ENCODE measurements at places on chromosomes 7 and 10.

GRCh38 chr10:48363617-48364355 is 57.3 kb downstream of the MAPK8 start:
- no peak for DNase-seq

DNA sequence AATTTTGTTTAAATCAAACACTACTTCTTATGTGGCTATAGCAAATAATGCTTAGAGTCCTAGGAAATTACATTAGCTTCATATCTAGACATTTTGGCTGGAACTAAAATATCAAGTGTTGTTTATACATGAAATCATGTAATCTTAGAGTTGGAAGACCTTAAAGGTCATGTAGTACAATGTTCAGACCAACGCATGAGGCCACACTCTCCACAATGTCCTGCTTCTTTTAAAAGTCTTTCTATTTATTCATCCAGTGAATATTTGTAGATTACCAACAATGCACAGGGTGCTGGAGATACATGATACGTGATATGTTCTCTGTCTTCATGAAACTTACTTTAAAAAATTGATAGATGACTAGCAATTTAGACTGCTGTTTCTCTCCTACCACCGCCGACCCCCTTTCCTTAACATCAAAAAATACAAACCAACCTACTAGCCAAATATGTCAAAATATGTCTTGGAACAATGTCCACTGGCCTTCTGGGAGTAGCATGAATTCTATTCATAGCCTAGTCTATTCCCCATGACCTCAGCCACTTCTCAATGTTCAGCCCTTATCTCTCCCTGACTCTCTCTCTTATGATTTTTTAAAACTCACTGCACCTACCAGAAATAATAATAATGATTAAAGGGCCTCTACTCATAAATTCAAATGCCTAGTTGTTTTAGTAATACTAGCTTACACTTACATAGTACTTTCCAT is 59.5 kb upstream of the CAV2 start:
- no peak for DNase-seq

DNA sequence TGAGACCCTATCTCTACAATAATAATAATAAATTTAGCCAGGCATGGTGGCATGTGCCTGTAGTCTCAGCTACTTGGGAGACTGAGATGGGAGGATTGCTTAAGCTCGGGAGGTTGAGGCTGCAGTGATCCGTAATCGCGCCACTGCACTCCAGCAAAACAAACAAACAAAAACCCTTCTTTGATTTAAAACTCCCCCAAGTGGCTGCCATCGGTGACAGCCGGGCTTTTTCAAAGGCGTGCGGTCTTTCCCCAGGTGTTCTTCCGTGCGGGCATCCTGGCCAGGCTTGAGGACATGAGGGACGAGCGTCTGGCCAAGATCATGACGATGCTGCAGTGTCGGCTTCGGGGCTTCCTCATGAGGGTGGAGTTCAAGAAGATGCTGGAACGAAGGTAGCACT is 1.9 kb upstream of the MYH16 start:
- no peak for DNase-seq

DNA sequence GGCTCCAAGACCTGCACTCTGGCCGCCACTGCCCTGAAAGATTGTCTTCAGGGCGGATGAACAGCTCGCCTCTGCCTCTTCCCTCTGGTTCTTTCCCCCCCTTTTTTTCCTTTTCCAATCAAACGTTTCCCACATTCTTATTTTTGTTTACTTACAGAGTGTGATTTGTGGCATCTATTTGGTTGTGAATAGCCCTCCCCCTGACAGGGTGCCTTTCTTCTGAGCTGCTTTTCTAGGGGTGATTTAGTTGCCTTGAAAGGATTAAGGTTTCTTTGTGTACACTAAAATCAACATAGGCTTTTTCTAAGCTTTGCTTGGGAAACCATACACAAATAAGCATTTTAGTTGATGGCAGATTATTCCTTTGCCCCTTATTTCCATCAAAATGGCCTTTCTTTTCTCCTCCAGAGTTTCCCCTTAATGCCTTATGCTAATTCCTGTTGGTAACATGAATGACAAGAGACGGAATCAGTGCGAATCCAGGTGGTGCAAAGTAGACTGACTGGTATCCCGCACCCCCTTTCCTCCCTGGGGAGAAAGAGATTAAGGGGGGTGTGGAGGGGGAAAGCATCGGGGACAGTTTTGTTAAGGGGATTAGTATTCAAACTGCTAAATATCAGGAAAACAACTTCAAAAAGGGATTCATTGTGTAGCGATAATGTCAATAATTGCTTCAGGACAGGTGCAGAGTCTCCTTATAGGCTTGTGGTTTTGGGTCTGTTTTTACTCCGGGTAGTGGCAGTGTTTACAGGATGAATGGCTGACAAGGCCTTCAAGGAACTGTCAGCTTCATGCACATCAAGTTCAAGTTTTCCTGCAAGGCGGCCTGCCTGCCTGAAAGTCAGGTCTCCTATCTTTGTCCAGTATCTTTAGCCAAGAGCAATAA is 431.6 kb upstream of the GALNT17 start:
- DNase-seq: no peak

- no peak for DNase-seq
These were observed 32.3 kb upstream of the FIS1 start for GRCh38 chr7:101277155-101277554.

DNA sequence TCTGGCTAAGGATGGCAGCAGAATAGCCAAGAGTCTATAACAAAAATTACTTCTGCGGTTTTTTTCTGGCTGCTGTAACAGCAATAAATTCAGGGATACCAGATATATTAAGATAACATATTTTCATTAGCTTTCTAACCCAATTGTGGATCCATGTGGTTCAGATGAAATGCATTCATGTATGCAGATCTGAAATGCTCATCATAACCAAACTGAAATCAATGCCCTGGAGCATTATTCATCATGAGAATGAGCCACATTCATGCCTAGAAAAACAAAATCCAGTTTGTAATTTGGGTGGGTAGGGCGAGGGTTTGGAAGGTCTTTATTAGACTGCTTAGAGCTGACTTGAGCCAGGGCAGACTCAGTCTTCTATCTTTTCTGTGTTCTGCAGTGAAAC is 69.8 kb upstream of the SEMA3A start:
- no peak for DNase-seq

GRCh38 chr7:102841290-102841689 is 71.5 kb upstream of the LRRC17 start:
- no peak for DNase-seq
